Mesothelial cell of epicardium (in vitro differentiated cells): ENCODE measurements at places on chromosomes 1 and 21. TPM values are rescaled to one million over a fixed set of nuclear protein-coding genes. Genes with fewer than 3 reads are reported as not detected.

PADI4 gene
- total RNA-seq, result not detected in 3 replicates

ATXN7L2 gene
- 13.8 to 14.9 TPM (median 13.8 TPM) in 3 replicates for total RNA-seq

ZNHIT6 gene
- 20.0 to 21.6 TPM (median 20.2 TPM) in 3 replicates for total RNA-seq

SH2D1B gene
- not detected in 3 replicates for total RNA-seq

- peak; percentile 35 for DNase-seq
Observed at GRCh38 chr1:94734963-94735901, 84.9 kb upstream of the SLC44A3 start.

LEMD1 gene
- total RNA-seq, result 1.3 to 1.9 TPM (median 1.6 TPM) in 3 replicates

DNA sequence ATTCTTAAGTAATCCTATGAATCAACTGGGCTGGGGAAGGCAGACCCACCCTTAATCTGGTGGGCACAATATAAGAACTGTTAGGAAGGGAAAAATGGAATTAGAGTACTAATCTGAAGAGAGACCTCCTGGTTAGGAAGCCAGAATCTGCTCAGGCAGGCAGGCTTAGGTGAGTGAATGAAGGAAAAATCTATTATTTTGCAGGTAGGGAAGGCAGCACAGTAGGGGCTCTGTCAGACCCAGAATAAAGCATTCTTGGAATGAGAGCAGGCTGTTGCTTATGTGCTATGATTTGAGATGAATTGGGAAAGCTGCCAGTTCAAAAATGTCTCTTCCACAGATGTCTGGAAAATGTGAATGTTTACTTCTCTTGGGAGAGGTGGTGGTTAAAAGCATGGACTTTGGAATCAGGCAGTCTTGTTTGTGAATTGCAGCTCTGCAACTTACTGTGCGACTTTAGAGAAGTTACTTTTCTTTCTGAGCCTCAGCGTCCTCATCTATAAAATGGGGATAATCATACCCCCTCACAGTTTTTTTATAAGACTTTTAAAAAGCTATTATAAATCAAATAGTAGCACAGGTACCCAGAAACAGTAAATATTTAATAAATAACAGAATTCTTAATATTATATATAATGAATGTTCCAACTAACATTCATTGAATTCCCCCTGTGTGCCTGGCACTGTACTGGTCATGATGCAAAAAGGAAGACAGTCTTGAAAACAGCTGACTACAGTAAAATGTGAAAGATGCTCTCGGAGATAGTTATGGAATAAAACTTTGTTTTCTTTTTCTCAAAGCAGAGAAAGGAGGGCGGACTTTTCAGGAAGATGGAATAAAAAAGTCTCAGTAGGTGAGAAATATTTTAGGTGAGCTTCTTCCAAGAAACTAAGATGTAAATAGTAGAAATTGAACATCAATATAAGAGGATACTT, 15.3 kb upstream of the ZNF644 start:
- no peak for DNase-seq

DNA sequence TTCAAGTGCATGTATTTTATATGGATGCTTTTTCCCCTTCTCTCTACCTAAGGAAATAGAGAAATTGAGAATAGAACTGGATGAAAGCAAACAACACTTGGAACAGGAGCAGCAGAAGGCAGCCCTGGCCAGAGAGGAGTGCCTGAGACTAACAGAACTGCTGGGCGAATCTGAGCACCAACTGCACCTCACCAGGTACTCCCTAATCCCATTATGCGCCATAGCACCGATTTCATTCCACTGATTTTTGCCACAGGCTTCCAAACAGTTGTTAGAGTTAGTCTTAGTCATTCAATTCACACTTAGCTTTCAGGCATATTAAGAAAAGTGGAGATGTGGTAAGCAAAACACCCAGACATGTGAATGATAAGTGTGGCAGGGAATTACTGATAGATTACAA, 122.8 kb downstream of the SDCCAG8 start:
- DNase-seq, result no peak

H3-3A gene
- total RNA-seq, result 796 to 806 TPM (median 800 TPM) in 3 replicates
